ENCODE measurements at places on chromosomes 3 and 15. TPM values are rescaled to one million over a fixed set of nuclear protein-coding genes. Genes with fewer than 3 reads are reported as not detected.

GRCh38 chr3:195892105-195893043 lies 16.0 kb downstream of the TNK2 start:
- no peak overlapping the region for H3K27ac ChIP-seq
- H3K4me1 ChIP-seq: peaks cover 16% of the 10 kb centered on the region
- no peak for DNase-seq
- no peaks in the 10 kb centered on the region for H3K27me3 ChIP-seq
- H3K4me3 ChIP-seq: no peak overlapping the region

DNA sequence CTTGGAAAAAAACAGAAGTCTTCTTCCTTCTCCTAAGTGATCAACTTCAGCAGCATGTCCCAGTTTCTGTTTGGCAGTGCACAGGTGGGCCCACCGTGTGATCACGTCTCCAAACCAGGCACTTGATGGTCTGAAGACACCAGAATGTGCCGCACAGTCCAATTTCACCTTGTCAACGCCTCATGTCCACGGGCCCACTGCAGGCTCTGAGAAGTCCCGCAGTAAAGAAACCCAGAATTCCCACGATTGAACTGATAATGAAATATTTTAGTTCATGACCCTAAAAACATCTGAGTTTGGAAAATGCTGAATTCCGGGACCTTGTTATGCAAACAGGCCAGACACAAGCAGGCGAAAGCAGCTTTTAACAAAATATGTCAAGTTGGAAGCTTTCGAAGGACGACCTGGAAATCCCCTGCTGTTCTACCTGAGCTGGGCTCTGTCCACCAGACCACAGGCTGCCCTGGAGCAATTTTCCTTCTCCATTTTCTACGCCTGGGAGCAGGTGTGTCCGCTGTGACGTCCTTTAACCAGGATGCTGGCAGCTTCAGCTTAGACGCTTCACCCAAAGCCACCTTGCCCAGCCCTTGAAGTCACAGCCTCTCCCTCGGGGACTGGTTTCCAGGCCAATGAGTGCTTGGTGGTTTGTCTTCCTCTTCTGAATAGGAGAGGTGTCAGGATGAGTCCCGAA lies 167.8 kb upstream of the IQSEC1 start:
- H3K4me1 ChIP-seq: no peaks in the 10 kb centered on the region
- H3K27me3 ChIP-seq: no peaks in the 10 kb centered on the region
- DNase-seq: no peak
- H3K4me3 ChIP-seq: no peak overlapping the region
- no peak overlapping the region for H3K27ac ChIP-seq

The NOP10 gene
- total RNA-seq: 75.7 TPM

The FBXW12 gene
- total RNA-seq: not detected

- H3K27me3 ChIP-seq: no peaks in the 10 kb centered on the region
- peaks cover 9% of the 10 kb centered on the region for H3K4me1 ChIP-seq
- H3K36me3 ChIP-seq: no peaks in the 10 kb centered on the region
Measured at GRCh38 chr15:82681371-82681770, 28.3 kb downstream of the AP3B2 start.

- no peak overlapping the region for H3K4me3 ChIP-seq
- no peaks in the 10 kb centered on the region for H3K27me3 ChIP-seq
- no peak overlapping the region for H3K27ac ChIP-seq
- peaks cover 3% of the 10 kb centered on the region for H3K36me3 ChIP-seq
- peaks cover 18% of the 10 kb centered on the region for H3K4me1 ChIP-seq
Measured at GRCh38 chr3:194482196-194482593, 4.6 kb downstream of the ATP13A3 start.

GRCh38 chr15:62495670-62496614 lies 330.9 kb upstream of the C2CD4B start:
- no peaks in the 10 kb centered on the region for H3K27me3 ChIP-seq
- H3K27ac ChIP-seq: no peak overlapping the region
- no peak for DNase-seq
- no peaks in the 10 kb centered on the region for H3K4me1 ChIP-seq
- no peak overlapping the region for H3K4me3 ChIP-seq

DNA sequence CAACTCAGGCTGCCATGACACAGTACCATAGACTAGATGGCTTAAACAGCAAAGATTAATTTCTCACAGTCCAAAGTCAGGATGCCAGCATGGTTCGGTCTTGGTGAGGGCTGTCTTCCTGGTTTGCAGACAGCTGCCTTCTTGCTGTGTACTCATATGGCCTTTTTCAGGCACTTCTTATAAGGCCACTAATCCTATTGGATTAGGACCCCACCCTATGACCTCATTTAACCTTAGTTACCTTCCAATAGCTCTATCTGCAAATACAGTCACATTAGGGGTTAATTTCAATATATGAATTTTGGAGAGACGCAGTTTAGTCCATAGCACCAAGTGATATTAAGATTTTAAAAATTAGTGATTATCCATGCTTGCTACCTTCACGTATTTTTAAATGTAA lies 297.8 kb downstream of the WDR72 start:
- H3K27me3 ChIP-seq: no peaks in the 10 kb centered on the region
- no peaks in the 10 kb centered on the region for H3K4me1 ChIP-seq
- no peak overlapping the region for H3K4me3 ChIP-seq
- H3K27ac ChIP-seq: no peak overlapping the region

The GPD1L gene
- total RNA-seq: 21.6 TPM

- no peak overlapping the region for H3K27ac ChIP-seq
- H3K4me3 ChIP-seq: no peak overlapping the region
- H3K4me1 ChIP-seq: no peaks in the 10 kb centered on the region
- H3K36me3 ChIP-seq: no peaks in the 10 kb centered on the region
- DNase-seq: no peak
- H3K27me3 ChIP-seq: no peaks in the 10 kb centered on the region
Measured at GRCh38 chr3:116267116-116267515, 178.2 kb downstream of the LSAMP start.

The GOLGA6L4 gene
- total RNA-seq: 4.6 TPM

The CLRN1 gene
- not detected for total RNA-seq

GRCh38 chr3:122496508-122496907 lies 18.2 kb downstream of the KPNA1 start:
- H3K27ac ChIP-seq: no peak overlapping the region
- H3K36me3 ChIP-seq: peaks cover 10% of the 10 kb centered on the region
- no peak overlapping the region for H3K4me3 ChIP-seq
- peaks cover 22% of the 10 kb centered on the region for H3K4me1 ChIP-seq
- DNase-seq: no peak

GRCh38 chr3:62604751-62605351 lies 231.5 kb upstream of the FEZF2 start:
- no peaks in the 10 kb centered on the region for H3K36me3 ChIP-seq
- no peaks in the 10 kb centered on the region for H3K4me1 ChIP-seq
- no peak overlapping the region for H3K27ac ChIP-seq
- no peaks in the 10 kb centered on the region for H3K27me3 ChIP-seq

- H3K27me3 ChIP-seq: no peaks in the 10 kb centered on the region
- no peak overlapping the region for H3K27ac ChIP-seq
- H3K4me3 ChIP-seq: no peak overlapping the region
Measured at GRCh38 chr3:62669161-62669560, 206.1 kb downstream of the CADPS start.

- H3K36me3 ChIP-seq: no peaks in the 10 kb centered on the region
- DNase-seq: no peak
- H3K27me3 ChIP-seq: no peaks in the 10 kb centered on the region
- H3K4me1 ChIP-seq: no peaks in the 10 kb centered on the region
- H3K27ac ChIP-seq: no peak overlapping the region
Measured at GRCh38 chr15:42083605-42083908, 10.8 kb downstream of the PLA2G4D start.

DNA sequence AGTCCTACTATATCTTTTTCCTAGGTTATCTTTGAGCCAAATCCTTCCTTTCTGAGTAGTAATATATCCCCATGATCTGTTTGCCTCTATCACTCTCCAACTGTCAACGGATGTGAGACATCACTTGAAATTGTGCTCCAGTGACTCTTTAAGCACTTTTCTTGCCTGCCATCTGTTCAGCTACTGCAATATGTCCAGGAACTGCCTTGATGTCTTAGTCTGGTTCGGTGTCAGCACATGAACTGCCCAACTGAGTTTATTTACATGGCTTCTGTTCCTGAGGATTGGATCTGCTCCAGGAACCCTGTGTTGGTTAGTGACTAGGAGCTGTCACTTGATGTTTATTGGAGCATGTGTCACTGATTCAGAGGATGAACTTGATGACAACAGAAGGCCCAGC lies 116.5 kb downstream of the SLC9A9 start:
- H3K27me3 ChIP-seq: no peaks in the 10 kb centered on the region
- no peaks in the 10 kb centered on the region for H3K4me1 ChIP-seq
- no peaks in the 10 kb centered on the region for H3K36me3 ChIP-seq
- H3K4me3 ChIP-seq: no peak overlapping the region
- DNase-seq: no peak
- no peak overlapping the region for H3K27ac ChIP-seq

The ANKRD63 gene
- total RNA-seq: 0.27 TPM

DNA sequence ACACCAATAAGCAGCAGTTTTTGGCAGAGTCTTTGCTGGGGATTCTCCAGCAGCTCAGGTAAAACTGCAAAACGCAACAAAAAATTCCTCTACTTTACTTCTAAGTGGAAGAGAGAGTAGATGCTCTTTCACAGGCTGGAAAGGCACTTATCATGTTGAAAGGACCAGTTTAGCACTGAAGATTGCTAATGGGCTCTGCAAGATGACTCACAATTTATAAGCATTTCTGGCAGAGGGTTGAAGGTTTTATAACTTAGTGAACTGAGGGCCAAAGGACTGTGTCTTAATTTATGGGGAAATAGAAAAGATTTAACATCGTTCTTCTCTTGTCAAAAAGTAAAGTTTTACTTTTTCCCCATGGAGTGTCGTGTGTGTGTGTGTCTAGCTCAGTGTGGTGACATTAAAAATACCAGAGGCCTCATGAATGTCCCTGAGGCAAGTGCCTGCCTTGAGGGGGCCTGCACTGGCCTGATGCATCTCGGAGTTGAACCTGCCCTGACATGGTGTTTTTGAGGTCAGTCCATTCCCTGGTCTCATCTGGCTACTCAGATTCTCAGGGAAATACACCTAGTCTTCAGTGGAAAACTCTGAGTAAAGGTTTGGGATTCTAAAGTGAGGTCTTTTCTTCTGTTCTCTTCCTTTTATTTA lies 1092.0 kb downstream of the NAALADL2 start:
- no peak overlapping the region for H3K27ac ChIP-seq
- H3K27me3 ChIP-seq: no peaks in the 10 kb centered on the region
- no peaks in the 10 kb centered on the region for H3K4me1 ChIP-seq

The CIDEC gene
- not detected for total RNA-seq

The SLITRK3 gene
- not detected for total RNA-seq

Measured in naive thymus-derived CD4-positive, alpha-beta T cell (primary cell).